ENCODE measurements at places on chromosomes 11 and 22.

DNA sequence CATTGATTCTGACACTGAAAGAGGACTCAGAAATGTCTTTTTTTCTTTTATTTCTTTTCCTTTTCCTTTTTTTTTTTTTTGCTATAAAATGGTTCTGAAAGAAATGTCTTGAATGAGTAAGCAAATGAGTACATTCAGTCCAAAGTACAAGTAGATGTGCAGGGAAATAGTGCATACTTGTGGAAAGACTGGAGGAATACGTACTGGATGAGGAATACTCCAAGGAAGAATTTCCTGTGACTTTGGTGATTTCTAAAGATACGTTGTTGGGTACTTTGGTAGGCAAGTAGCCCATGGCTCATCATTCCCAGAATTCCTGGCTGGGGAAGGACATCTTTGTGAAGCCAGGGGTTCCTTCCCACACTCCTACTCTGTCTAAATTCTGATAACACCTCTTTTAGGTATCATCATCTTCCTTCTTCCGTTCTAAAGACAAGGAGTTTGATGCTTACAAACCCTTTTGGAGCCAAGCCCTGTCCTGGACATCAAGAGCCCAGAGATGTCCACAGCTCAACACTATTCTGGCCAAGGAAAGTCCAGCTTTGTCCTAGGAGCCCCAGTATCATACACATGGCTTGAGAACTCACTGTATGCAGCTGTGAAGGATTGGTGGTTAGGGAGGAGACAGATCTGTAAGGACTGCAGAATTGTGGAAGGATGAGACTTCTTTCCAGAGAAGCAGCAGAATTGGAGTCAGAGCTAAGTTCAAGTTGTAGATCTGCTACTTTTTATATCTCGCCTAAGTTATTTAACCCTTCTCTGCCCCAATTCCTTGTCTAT lies 4.8 kb upstream of the NUP98 start:
- no peak for DNase-seq

DNA sequence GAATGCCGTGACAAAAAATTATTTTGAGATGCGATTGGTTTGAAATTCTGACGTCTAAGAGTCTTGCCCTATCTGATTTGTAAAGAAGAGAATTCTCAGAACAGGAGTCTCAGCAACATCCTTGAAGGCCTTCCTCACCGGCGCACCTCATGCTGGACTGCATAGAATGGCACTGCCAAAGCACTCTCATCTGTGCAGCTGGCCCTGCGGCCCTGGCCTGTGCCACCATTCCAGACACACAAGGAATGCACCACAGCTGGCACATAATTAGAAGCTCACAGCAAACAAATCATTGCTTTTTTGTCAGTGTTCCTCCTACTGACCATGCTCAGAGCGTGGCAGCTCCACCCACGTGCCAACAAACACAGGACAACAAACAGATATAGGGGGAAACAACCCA lies 166.0 kb downstream of the KIRREL3 start:
- no peak for DNase-seq

GRCh38 chr11:38538866-38539680 lies 1941.0 kb upstream of the RAG2 start:
- DNase-seq = no peak

DNA sequence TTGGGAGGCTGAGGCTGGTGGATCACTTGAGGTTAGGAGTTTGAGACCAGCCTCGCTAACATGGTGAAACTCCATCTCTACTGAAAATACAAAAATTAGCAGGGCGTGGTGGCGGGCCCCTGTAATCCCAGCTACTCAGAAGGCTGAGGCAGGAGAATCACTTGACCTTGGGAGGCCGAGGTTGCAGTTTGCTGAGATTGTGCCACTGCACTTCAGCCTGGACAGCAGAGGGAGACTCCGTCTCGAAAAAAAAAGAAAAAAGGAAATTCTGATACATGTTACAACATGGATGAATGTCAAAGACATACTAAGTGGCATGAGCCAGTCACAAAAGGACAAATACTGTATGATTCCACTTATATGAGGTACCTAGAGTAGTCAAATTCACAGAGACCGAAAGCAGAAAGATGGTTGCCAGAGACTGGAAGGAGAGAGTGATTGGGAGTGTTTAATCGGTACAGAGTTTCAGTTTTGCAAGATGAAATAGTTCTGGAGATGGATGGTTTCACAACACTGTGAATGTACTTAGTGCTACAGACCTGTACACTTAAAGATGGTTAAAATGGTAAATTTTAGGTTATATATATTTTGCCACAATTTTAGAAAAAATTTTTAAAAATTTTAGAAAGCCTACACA lies 92.3 kb downstream of the BLID start:
- no peak for DNase-seq

GRCh38 chr11:84660257-84660977 lies 966.7 kb downstream of the DLG2 start:
- DNase-seq = no peak

GRCh38 chr22:27564806-27565205 lies 236.8 kb downstream of the MN1 start:
- DNase-seq = no peak

- no peak for DNase-seq
Measured at GRCh38 chr11:119932828-119933562, 204.0 kb upstream of the NECTIN1 start.

GRCh38 chr11:58057481-58057880 lies 26.7 kb downstream of the OR6Q1 start:
- no peak for DNase-seq

DNA sequence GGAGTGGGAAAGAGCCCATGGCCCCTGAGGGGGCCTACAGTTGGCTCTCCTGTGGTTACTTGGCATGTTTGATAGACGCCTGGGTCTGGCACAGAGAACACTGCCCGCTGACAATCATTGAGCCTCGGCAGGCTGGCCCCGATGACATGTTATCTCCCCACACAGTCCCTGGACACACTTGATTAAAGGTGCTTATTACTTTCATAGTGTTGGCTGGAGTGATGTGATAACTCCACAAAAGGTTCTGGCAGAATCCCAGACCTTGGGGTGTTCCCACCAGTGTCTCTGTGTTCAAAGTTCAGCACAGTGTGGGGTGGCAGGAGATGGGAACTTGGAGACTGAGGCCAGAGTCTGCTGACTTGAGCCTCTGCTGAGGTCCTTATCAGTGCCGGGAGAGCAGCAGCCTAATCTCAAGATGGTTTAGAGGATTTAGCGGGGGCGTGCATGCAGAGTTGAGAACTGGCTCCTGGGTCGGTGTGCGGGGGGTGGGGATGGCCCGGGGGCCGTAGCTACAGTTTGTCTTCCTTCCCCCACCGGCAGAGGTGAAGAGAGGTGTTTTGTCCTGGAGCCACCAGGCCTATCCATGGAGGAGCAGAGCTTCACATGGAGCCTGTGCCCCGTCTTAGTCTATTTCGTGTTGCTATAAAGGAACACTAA lies 22.5 kb downstream of the PARVB start:
- no peak for DNase-seq

GRCh38 chr11:79274636-79275331 lies 166.0 kb downstream of the TENM4 start:
- DNase-seq = no peak

GRCh38 chr11:79344753-79345294 lies 96.0 kb downstream of the TENM4 start:
- no peak for DNase-seq

- no peak for DNase-seq
Measured at GRCh38 chr11:6531267-6531752, 34.2 kb downstream of the DNHD1 start.

DNA sequence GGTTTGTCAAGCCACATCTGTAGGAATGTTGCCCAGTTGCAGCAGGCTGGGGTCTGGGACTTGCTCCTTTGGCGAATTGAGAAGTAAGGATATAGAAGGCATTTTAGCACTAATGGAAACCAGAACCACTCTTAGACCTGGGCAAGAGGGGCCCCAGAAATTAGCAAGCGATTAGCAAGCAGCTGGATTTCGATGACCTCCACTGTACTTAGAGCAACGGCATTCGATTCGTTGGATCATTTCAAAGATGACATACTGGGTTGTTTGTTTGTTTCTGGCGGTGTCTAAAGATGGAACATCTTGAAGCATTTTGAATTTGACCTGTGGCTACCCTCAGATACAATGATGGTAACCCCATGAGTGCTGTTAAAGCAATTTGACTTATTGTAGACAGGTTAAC lies 1.2 kb upstream of the CDPF1 start:
- DNase-seq = no peak

GRCh38 chr11:42906226-42906625 lies 405.6 kb upstream of the API5 start:
- no peak for DNase-seq

DNA sequence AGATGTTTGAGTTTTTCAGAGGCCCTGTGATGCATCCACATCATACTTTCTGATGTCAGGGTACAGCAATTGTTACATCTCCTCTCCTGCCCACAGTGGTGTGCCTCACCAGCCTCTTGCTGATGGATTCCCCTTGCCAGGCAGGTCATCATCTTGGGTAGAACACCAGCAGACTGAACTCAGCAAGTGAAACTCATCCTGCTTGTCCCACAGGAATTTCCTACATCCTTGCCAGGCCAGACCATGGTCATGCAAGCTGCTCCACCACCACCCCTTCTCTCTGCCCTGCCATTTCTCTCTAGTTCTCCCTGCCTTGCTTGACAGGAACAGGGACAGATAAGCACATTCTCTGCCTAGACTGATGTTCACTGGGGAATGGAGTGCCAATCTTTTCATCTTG lies 85.9 kb downstream of the PAX6 start:
- no peak for DNase-seq

DNA sequence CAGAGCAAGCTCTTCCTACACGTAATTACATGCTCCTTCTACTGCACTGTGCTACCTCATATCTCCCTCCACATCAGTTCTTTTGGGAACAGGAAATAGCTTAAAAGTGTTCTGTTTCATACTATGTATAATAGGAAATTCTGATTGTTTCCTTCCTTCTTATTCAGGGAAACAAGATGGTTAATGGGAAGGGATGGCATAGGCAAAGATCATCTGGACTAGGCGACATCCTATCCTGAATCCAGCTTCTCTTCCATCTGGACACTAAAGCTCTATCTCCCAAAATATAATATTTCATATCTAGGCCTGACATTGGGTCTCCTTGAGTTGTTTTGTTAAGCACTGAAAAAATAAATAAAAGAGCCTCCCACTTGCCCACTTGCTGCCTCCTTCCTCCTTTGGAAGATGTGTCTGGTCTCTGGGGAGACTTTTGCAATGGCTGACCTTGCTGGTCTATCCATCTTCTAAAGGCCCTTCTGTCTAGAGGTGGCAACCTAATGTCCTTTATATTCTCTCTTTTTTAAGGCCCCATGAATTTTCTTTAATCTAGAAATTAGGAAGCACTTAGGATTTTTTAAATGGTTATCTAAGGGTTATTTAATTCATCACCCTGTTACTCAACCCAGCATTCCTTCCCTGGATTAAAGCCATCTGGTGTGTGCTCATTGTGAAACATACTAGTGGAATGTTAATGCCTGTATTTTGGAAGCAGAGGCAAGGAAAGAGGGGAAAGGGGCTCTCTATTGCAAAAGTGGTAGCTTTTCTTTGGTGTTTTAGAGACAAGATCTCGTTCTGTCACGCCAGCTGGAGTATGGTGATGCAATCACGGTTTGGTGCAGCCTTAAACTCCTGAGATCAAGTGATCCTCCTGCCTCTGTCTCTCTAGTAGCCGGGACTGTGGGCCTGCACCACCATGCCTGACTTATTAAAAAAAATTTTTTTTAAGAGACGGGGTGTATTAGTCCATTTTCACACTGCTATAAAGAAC lies 20.6 kb downstream of the CLMP start:
- no peak for DNase-seq

- DNase-seq = no peak
Measured at GRCh38 chr11:48008951-48009270, 28.6 kb downstream of the PTPRJ start.

- DNase-seq = no peak
Measured at GRCh38 chr11:92227959-92228935, 3.6 kb downstream of the FAT3 start.

- no peak for DNase-seq
Measured at GRCh38 chr11:110053848-110054414, 39.3 kb upstream of the ZC3H12C start.

GRCh38 chr11:62909107-62909894 lies 11.9 kb downstream of the CHRM1 start:
- DNase-seq = no peak

All from activated T-helper 1 cell treated with anti-CD3 and anti-CD28 coated beads, Interleukin-2, amount 50 U/mL, for 16 hours (primary cell).